ENCODE measurements at places on chromosomes 3 and 15. TPM values are rescaled to one million over a fixed set of nuclear protein-coding genes. Genes with fewer than 3 reads are reported as not detected.

EFCC1 gene
- 1.5 TPM for total RNA-seq

PCSK6 gene
- total RNA-seq = 32.7 TPM

DNA sequence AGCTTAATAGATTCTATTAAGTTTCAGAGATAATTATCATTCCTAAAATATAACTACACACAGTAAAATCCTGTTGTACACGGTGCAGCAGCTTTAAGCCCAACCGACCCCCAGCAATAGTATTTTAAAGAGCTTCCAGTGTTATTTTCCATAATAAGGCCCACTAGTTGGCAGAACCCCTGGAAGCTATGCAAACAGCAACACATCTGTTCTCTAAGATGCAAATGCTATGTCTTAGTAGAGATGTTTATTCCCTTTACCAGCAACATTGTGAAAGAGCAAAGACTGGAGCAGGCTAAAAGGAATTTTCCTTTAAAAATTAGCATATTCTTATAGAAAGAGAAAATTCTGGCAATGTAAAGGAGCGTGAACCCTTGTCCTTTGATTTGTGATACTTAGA, 819.7 kb upstream of the ALCAM start:
- no peak for DNase-seq

GRCh38 chr15:77627581-77627980, 5.1 kb downstream of the LINGO1 start:
- DNase-seq = no peak

DNA sequence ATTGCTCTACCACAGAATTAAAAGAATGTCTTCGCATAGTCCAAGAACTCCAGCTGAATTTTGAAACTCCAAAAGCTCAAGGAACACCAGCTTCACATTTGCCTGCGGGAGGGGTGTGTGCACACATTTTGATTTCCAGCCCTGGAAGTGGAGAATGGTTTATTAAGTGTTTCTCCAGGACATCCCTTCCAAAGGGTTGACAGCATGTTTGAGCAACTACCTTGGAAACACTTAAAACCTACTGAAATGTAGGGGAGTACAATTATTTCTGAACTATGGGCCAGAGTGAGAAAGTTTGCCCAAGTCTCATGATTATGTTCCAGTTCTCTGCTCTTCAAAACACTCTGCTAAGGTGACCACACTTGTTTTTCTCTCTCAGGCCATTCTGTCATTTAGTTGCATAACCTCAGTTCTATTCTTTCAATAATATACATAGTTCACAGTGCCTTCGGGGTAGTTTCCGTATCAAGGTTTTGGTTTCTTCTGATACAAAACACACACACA, 7.9 kb downstream of the ACP3 start:
- DNase-seq = no peak

- DNase-seq = no peak
Measured at GRCh38 chr3:179688850-179689249, 36.0 kb downstream of the USP13 start.

GRCh38 chr3:110253794-110254193, 817.8 kb upstream of the NECTIN3 start:
- no peak for DNase-seq

Measured in psoas muscle (tissue), 8 donors.